ENCODE measurements at places on chromosomes 2 and 18.

GRCh38 chr18:63319383-63320122, at the start of gene BCL2:
Gene BCL2 (minus strand): TSS chr18:63319769.
- no peak for DNase-seq

DNA sequence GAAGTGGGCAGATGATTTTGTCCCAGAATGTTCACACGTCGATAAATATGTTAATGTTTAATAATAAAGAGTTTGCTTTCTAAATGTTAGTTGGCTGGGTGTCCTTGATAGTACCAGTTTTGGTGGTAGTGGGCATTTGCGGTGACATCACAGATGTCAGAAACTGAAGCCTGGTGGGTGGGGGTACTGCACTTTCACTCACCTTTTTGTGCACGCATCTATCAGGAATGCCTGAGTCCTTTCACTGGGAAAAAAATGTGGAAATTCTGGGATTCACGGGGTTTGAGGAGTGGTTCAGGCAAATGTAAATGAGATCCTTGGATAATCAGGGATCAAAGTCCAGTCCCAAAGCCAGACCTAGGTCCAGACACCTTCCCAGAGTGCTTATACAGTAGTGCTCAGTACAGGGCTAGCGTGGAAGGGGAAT, 3.2 kb downstream of the EPAS1 start:
- DNase-seq = no peak

DNA sequence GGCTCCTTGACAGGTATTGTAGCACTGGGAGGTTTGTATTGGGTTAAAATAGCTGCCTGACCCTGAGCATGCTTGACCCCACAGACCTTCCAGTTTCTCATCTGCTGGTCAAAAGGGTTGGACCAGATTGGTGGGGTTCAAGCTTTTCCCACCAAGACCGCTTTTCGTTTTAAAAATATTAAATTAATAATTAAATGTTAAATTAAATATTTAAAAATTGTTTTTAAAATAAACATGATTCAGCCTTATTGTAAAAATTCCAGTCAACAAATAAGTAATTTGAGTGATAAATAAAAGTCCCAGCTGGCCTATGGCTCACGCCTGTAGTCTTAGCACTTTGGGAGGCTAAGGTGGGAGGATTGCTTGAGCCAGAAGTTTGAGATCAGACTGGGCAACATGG, 36.6 kb upstream of the MCFD2 start:
- DNase-seq = no peak

GRCh38 chr2:70932631-70933230, 3.0 kb upstream of the ATP6V1B1 start:
- DNase-seq = no peak

DNA sequence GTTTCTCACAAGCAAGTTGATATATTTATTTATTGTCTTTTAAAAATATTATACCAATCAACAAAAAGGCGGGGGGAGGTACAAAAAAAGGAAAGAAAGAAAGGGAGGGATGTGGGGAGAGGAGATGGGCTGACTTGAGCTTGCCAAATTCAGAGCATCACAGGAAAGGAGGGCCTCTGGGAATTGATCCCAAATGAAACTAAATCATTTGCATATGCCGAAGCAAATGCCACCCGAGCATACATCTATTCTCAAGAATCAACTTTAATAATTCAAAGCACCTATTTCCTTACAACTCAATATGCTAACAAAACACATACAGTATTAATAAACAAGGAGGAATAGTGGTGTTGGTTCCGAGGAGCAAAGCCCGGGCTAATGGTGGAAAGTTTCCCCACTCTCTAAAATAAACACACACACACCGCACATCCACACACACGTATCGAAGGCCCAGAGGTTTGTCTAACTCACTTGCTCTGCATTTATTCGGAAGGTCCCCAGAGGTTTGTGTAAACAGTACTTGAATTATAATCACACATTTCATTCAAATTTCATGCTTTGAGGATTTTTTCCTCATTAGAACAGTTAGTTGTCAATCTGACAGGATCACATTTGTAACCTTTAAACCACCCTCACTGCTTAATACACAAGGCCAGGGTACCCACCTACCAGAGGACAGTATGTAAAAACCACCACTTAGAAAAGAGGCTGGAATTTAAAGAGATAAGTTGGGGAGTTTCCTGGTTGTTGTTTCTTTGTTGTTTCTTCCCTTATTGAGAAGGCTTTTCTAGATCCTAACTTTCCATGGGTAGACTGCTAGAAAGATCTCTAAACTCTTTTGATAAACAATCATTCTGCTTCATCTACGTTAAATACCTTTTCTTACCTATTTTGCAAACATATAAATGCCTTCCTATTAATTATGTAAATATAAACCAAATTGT, 264.7 kb downstream of the TCF4 start:
- no peak for DNase-seq

DNA sequence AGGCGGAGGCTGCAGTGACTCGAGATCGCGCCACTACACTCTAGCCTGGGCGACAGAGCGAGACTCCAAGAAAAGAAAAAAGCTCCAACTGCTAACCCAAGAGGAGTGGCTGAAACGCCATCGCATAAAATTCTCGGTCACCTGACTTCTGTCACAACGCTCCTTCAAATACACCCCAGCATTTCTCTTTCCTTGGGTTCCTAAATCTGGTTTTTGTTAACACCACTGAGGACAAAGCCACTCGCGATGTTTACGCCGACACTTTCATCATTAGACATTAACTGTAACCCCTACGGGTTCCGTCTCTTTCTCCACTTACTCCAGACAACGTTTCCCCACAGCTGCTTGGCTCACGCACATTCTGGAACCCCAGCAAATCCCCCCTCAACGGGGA, 679 bp downstream of the CLK1 start:
- no peak for DNase-seq

- no peak for DNase-seq
These were observed 615.8 kb upstream of the SYT4 start for GRCh38 chr18:43893001-43893637.

DNA sequence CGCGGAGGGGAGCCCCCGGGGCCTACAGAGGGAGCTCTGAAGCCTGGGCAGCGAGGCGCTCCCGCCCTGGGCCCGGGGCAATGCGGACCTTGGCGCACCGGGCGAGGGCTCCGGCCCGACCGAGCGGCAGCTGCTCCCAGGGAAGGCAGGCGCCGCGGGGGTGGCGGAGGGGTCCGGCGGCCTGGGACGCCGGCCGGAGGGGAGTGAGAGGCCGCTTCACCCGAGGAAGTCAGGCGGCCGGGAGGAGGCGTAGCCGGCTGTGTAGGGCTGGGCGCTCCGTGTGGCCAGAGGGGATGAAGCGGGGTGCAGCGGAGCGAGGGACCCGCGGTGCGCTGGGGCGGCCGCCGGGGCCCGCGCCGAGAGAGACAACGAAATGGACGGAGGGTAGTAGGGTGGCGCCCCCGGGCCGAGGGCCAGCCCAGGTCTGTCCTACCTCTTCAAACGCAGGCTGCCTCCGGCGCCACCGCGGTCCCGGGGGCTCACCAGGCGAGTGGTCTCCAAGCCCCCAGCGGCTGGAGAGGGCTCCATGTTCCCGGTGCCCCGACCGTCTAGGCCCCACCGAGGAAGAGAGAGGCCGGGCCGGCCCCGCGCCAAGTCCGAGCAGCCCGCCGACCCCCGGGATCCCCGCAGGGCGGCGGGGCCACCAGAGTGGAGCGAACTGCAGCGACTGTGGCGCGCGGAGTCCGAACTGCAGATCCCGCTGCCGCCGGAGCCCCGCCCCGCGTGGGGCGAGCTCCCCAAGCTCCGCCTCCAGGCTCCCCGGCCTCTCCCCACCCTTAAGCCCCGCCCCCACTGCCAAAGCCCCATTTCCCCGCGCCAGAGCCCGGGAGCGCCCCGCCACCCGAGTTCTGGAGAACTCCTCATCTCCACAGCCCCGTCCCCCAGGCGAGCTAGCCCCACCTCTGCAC, at the start of gene SLC30A3:
SLC30A3 (minus strand) TSS at position 669 of the 908 bp plus-strand sequence; CDS start at position 528, 141 bp downstream.
- peak; percentile 70 for DNase-seq

- peak; percentile 12 for DNase-seq
These were observed 62.1 kb downstream of the LBH start for GRCh38 chr2:30293303-30293921.

DNA sequence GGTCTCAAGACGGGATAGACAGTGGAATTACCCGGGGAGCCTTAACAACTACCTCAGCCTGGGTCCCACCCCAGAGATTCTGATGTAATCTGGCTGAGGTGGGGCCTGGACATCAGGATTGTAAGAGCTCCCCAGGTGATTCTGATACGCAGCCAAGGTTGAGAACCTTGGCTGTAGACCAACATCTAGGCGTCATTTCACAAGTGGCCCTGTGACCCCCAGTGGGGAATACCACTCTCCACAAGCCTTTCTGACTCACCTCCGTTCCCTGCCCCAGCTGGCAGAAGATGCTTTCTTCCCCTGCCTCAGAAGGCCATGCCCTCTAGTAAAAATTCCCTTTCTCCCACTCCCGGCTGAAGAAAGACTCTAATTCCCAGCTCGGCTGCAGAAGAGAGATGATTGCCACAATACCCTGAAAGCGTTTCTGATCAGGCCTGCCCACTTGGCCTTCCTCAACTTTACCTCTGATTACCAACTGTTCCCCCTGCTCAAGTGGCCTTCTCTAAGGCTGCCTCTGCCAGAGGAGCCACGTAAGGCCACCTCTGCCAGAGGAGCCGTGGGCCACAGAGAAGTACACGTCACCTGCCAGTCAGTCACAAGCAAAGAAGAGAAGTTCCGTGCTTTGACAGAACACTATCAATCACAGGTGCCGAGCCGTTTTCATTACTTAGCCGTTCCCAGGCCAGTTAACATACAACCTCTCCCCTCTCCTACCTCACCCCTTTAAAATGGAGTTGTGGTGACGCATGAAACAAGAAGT, 116.8 kb upstream of the PKDCC start:
- no peak for DNase-seq

GRCh38 chr2:206527153-206527552, 83.8 kb downstream of the ADAM23 start:
- no peak for DNase-seq

DNA sequence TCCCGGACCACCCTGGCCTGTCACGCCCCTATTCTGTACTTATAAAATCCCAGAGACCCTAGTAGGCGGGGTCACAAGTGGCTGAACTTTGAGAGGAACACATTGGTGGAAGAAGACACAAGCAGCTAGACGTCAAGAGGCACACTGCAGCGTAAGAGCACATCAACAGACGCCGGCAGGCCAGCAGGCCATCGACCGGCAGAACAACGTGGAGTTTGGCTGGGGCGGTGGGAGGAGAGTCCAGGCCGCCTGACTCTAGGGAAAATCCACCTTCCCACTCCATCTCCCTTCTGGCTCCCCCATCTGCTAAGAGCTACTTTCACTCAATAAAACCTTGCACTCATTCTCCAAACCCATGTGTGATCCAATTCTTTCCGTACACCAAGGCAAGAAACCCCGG, 601.8 kb upstream of the CDH2 start:
- DNase-seq = no peak

GRCh38 chr2:113278742-113279139, at the start of gene PAX8:
Gene PAX8 (minus strand): TSS chr2:113278921. CDS start chr2:113278394, 527 bp downstream.
- no peak for DNase-seq

- no peak for DNase-seq
These were observed 26.9 kb downstream of the SDC1 start for GRCh38 chr2:20198001-20198400.

- no peak for DNase-seq
These were observed 42.3 kb upstream of the TTR start for GRCh38 chr18:31549416-31549815.

DNA sequence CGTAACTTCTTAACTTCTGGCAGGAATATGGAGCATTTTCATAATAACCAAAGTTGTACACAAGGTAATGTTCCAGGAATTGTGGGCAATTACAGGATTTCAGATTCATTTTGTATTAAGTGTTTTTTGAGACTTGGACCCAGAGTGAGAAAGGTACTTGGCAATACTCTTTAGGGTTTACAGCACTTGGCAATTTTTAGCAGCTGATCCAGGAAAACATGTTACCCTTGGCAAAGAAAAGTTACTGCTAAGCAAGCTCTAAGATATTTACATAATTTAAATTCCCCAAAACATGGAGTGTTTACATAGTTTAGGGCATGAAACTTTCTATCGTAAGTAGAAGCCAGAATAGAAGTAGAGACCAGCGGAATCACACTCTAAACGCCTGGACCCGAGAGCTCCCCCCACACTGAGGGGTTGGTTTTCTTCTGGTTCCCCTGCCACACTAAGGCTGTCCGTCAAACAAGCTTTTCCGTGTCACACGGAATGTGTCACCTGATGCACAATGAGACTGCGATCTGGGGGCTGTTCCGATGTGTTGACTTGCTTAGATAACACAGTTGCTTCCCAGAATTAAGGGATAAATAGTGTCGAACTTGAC, 177.1 kb downstream of the PTGR3 start:
- DNase-seq = no peak

DNA sequence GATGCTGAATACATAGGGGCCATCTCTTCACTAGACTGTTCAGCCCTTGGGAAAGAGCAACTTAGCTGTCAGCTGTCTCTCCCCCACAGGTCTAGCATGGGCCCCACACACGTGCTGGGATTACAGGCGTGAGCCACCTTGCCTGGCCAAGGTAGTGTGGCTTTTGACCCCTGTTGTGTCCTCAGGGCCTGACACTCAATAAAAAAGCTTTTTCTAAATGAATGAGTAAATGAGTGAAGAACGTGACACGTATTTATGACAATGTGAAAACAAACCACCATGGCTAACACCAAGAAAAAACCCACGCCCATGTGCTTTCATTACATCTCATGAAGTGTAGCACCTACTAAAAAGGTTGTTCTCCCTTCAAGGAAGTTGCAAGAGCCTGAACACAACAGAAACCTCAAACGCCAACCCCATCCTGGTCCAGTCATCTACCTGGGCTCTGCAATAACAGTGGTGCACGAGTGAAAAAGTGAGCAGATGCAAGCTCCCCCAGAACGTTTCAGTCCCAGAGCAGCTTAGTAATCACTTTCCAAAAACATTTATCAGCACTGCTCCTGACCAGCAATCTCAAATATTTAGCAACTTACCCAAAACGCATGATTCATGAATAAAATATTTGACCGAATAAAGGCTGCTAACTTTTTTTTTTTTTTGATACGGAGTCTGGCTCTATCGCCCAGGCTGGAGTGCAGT, 3.4 kb downstream of the WDFY1 start:
- DNase-seq = peak; percentile 54

- no peak for DNase-seq
These were observed 682.0 kb downstream of the IRS1 start for GRCh38 chr2:226117510-226118065.

GRCh38 chr2:24919506-24920097, 435 bp downstream of the ADCY3 start:
- DNase-seq = peak; percentile 34

DNA sequence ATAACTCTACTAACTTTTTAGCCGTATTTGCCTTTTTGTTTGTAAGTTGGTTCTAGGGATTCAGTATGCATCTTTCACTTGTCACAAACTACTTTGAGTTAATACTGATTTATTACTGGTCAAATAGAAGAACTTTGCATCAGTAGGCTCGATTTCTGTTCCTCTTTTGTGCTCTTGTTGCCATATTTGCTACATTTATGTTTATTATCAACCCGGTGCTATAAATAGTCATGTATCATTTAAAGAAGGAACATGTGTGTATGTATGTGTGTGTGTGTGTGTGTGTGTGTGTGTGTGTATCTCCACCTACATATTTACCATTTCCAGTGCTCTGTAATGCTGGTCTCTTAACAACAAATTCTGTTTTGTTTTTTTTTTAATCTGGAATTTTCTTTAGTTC, 79.6 kb upstream of the B3GNT7 start:
- no peak for DNase-seq

Measured in stimulated activated CD4-positive, alpha-beta T cell treated with anti-CD3 and anti-CD28 coated beads, Interleukin-4, amount 100 ng/mL, for 4 hours (primary cell).